ENCODE measurements at places on chromosomes 2 and 18. TPM values are rescaled to one million over a fixed set of nuclear protein-coding genes. Genes with fewer than 3 reads are reported as not detected.
A peak's percentile ranks its signal among the peaks of the same experiment; 100 is the strongest.

DNA sequence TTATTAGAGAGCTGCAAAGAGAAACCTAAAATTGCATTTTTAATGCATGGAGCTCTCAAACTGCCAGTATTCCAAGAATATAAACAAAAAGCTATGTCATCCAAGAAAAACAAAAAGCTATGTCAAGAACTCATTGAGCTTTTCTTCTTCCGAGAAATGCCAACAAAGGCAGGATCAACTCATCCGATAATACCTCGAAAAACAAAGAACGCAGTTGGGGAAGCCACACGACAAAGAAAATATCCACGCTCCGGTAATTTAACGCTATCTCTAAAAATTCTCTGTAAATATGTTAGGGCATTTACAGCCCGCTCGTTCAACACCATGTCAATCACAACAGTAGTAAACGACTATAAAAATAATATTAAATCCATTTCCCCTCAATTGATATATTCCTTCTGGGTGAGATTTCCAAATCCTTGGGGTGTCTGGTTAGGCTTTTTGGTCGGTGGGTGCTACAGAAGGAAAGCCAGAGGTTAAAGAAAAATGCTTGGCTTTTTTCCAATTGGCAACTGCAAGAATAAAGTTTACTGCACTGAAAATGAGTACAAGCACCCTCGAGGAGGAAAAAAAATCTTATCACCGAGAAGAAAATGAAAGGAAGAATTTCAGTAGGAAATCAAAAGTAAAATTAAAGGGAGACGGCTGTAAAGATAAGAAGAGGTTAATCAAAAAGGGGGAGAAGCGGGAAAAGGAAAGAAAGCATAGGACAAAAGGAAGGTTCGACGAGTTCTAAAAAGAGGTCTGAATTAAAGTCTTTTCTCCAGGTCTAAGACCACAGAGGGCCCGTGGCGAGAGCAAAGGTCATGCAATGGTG is 856 bp downstream of the TIA1 start:
- DNase-seq: no peak

The EPHA4 gene
- total RNA-seq: 2.7 TPM

GRCh38 chr18:21834299-21834660 is 93.7 kb downstream of the MIB1 start:
- no peak for DNase-seq

The C1QL2 gene
- total RNA-seq: not detected

The GKN2 gene
- total RNA-seq: not detected

The FBXO41 gene
- 0.72 TPM for total RNA-seq

DNA sequence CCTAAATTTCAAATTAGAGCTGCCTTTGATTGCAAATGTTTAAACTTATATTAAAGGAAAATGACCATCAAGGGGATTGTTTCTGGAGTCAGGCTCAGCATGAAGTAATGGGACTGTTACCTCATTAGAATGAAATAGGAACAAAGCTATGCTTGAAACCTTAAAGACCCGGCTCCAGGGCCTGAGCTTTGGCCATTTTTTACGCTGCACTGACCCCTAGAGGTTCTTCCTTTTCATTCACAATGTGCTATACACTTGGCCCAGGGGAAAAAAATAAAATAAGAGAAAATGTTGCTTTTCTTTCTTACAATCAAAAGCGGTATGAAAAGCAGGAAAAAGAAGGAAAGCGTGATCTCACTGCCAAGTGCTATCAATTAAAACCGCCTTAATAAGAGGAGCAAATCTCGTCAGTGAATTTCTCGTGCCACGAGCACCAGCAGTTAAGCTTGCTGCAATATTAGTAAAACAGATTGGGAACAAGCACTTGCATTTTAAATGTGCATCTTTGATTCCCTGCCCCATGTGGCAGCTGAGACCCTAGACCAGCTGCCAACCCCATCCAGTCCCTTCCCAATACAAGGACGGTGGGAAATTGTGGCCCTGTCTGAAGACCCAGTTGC is 96.6 kb downstream of the MBD2 start:
- DNase-seq: peak; percentile 49

DNA sequence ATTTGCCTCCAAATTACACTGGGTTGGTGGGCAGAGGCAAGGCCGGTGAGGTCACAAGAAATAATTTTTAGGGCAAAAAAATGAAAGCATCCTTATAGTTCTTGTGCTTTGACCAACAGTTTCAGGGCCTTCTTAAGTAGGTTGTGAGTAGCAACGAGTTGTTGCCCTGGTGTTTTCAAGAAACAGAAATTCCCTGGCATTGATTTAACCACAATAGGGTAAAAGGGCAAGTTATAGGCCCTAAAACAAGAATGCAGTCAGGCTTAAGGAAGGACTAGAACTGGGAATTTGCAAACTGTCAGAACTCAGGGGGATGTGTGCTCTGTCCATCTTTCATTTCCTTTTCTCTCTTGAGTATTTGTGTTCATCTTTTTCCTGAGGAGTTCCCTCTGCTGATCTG is 46.1 kb upstream of the STPG4 start:
- no peak for DNase-seq

DNA sequence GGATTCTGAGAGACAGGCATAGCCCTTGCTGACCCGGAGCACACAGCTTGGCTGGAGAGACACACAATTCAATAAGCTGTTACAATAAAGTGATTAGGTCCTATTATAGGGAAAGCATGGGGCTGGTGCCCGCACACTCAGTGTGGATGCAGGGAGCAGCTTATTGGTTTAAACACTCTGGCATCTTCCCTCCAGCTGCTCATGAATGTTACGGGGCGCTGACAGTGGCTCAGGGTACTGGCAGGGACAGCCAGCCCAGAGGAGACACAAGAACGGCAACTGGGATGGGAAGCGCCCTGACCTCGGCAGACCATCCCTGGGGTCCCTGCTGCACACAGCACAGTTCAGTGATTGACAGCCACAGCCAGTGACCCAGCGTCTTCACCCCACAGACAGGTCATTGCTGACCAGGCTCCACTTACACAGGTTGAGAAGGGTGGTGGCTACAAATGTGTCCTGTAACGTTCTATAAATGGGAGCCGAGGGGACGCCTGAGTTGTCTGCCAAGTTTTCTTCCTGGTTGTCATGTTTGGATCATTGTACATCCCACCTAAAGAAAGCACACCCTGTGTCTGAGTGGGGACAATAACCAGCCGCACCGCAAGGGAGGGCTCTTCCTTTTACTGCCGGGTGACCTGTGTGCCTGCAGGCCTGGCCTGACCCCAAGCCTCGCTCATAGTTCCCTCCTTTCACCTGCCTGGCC is 60.3 kb downstream of the SH3BP4 start:
- DNase-seq: no peak

The CGREF1 gene
- total RNA-seq: 2.1 TPM

DNA sequence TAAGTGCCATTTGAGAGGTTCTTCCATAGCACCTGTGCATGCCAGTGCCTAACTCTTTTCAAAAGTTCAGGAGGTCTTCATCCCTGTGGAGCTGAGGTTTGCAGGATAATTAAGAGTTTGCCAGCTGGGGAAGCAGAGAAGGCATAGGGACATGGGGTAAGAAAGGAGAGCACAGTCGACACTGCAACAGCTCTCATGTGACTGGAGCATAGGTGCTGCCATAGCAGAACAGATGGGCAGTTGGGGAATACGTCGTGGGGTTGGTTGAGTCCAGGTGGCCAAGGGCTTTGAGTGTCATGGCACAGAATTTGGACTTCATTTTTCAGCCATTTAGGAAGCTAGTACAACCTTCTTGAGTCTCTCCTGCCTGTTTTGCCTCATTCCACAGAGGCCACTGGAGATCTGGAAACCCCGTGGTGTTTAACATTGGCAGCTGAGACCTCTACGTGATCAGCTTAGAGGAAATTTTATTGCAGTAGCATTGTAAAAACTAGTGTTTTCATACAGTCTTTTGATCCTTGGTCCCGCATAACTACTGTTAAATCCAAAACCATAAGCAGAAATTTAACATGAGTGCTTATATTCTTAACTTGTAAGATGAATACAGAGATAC is 65.1 kb downstream of the CRIM1 start:
- DNase-seq: no peak

The GCG gene
- total RNA-seq: not detected

GRCh38 chr2:10831400-10831985 is 18.9 kb upstream of the PDIA6 start:
- no peak for DNase-seq

- DNase-seq: no peak
These were observed 121.8 kb downstream of the CTIF start for GRCh38 chr18:48660346-48661228.

DNA sequence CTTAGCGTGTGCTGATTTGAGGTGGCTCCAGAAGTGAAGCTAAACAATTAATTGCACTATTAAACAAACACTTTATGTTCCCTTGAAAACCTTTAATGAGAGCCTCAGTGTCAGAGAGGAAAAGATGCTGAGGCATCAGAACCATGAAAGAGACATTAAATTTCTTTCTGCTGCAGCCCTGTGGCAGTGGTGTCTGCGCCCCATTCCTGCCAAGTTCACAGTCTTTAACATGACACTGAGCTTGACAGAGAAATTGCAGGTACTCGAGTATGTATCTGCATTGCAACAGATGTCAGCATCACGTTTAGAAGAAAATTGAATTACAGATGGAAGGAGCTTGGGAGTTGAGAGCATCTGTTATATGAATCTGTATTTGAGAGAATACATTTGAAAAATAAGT is 111.3 kb upstream of the CREB1 start:
- no peak for DNase-seq

DNA sequence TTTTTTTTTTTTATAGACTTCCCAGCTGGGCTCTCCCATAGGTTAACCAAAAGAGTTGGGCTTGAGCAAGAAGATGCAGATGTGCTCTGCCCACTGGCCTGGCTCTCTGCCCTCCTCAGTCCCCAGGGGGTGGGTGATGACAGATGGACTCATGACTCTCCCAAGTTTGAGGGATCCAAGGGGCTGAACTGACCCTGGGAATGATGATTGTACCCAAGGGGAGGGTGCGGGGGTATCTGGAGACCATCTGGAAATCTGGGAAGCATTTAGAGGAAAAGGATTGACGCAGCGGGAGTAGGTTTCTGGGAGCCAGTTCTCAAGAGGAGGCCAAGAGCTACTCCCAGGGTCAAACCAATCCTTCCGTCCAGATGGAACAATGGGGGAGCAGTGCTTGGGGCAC is 330.8 kb downstream of the CYP26B1 start:
- DNase-seq: no peak

DNA sequence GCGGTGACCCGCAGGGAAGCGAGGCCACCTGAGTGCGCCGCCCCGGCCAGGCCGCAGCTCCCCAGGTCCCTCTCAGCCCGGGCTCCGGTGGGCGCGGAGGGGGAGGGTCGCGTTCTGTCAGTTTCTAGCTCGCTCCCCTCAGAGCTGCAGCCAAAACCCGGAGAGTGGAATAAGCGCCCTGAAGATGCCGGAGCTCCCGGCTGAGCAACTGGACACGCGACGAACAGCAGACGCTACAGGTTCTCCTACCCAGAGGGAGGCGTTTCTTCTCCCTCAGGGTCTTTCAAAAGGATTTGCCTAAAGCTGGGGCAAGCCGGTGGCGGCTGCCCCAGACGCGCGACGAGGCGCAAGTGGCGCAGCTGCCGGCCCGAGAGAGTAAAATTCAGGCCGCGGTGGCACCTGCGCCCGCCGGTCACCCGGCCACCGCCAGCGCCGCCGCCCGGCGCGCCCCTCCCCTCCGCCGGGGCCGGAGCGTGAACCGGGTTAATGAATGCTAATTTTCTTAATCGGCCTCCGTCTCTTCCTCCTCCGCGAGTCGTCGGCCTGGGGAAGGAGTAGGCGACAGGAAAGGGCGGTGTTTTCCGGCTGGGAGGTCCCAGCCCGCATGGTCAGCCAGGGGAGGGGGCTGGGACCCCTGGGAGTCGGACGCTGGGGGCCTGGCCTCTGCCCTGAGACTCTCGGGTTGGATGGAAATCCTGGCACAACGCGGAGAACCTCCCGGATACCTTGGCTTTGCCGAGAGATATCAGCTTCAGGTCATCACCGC is 845 bp upstream of the CDC42EP3 start:
- peak; percentile 85 for DNase-seq

The QPCT gene
- 7.1 TPM for total RNA-seq

Measured in SJSA1 (cell line).